ENCODE measurements at places on chromosomes 3 and 15.

DNA sequence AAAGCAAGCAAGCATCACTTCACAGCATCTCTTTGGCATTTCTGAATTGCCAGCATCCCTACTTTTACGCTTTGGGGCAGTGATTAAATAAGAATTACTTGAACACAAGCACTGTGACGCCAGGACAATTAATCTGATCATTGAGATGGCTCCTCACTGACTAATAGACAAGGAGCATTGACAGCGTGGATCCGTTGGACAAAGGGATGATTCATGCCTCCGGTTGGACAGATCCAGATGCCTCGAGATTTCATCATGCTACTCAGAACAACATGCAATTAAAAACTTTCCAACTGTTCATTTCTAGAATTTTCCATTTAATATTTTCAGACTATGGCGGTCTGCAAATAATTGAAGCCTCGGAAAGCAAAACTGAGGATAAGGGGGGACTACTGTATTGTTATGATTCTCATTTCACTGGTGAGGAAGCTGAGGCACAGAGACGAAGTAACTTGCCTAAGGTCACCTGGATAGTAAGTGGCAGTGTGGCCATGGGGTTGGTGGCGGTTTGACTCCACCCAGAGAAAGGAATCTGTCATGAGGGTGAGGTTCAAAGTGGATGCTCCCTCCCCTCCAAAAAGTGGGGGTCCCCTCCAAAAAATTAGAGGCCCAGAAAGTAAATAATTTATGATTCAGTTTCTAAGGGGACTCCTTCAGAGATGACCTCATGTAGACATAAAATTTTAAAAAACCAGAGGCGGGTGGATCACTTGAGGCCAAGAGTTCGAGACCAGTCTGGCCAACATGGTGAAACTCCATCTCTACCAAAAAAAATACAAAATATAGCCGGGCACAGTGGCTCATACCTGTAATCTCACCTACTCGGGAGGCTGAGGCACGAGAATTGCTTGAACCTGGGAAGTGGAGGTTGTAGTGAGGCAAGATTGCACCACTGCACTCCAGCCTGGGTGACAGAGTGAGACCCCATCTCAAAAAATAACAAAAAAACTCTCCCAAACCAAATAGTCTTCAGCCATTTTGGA lies 12.3 kb upstream of the PGPEP1L start:
- no peak overlapping the region for H3K4me3 ChIP-seq
- no peak overlapping the region for H3K27ac ChIP-seq
- H3K36me3 ChIP-seq = no peaks in the 10 kb centered on the region
- DNase-seq = no peak

GRCh38 chr3:97705764-97706163 lies 58.8 kb upstream of the ARL6 start:
- H3K4me3 ChIP-seq = no peak overlapping the region
- H3K27me3 ChIP-seq = no peaks in the 10 kb centered on the region
- no peak for DNase-seq
- H3K27ac ChIP-seq = no peak overlapping the region

DNA sequence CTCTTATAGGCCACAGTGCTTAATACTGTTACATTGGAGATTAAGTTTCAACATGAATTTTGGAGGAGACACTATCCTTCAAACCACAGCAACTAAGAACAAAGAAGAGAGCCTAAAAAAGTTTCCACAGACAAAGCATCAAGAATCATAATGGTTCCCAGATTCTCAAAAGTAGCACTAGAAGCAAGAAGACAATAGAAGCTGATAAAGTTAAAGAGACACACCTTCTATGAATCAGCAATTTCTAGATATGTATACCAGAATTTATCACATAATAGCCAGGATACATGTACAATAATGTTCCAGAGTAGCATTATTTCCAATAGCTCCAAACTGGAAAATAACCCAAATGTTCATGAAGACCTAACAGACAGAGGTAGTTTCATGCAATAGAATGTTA lies 12.2 kb downstream of the NKIRAS1 start:
- H3K27ac ChIP-seq = no peak overlapping the region
- no peaks in the 10 kb centered on the region for H3K36me3 ChIP-seq
- no peaks in the 10 kb centered on the region for H3K4me1 ChIP-seq
- H3K27me3 ChIP-seq = no peaks in the 10 kb centered on the region

DNA sequence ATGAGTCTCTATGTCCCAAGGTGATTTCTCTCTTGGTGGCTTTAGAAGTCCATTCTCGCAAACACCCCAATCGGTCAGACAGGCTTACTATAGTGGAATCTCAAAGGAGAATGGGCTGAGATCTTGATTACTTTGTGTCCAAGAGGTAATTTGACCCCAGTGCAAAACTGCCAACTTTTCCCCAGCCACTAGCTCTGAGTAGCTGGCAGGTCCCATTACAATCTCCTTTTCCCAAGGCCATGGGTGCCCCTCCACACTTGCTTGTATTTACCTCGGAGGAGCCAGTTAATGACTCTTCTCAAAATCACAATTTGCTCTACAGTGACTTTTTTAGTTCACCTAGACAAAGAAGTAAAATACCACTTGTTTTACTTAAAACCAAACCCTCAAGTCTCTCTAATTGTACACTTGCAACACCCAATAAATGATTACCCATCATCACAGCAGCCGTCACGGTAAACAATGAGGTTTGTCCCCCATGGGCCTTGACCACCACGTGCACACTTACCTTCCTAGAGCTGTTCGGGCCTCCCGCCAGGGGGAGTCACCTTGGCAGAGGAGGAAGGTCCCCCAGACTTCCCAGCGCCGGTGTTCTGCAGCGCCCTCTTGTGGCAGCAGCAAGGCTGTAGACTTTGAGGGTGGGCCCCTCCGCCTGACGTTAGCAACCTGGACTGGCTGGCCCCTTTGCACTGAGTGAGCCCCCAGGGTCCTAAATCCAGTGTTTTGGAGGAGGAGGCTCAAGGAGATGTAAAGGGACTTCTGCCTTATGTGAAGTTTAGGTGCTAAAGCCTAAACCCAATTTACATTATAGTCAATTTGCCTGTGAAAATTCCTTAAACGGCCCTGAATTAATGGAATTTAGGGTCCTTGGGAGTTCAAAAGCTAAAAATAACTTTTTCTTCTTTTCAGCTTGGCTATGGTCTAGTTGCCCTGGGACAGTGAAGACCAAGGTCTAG lies 18.7 kb upstream of the HDAC11 start:
- no peak overlapping the region for H3K27ac ChIP-seq
- H3K27me3 ChIP-seq = no peaks in the 10 kb centered on the region
- DNase-seq = peak; percentile 73
- peaks cover 4% of the 10 kb centered on the region for H3K4me1 ChIP-seq
- H3K4me3 ChIP-seq = no peak overlapping the region
- no peaks in the 10 kb centered on the region for H3K36me3 ChIP-seq

- H3K27ac ChIP-seq = no peak overlapping the region
- H3K36me3 ChIP-seq = no peaks in the 10 kb centered on the region
- no peaks in the 10 kb centered on the region for H3K27me3 ChIP-seq
- H3K4me3 ChIP-seq = no peak overlapping the region
- DNase-seq = no peak
- H3K4me1 ChIP-seq = no peaks in the 10 kb centered on the region
These were observed 39.5 kb upstream of the TSEN2 start for GRCh38 chr3:12444582-12445471.
